ENCODE measurements at places on chromosomes 5 and 9. TPM values are rescaled to one million over a fixed set of nuclear protein-coding genes. Genes with fewer than 3 reads are reported as not detected.

The SPINK4 gene
- total RNA-seq: not detected

The RAPGEF1 gene
- 53.6 TPM for total RNA-seq

The SNAPC4 gene
- total RNA-seq: 10.3 TPM

The SYNPO gene
- total RNA-seq: 29.9 TPM

The MELK gene
- total RNA-seq: 78.4 TPM

Data from A549 treated with GW870086 at 1 μM for 4 hours (cell line).